Karpas-422 (cell line): ENCODE measurements at places on chromosomes 11 and 22. TPM values are rescaled to one million over a fixed set of nuclear protein-coding genes. Genes with fewer than 3 reads are reported as not detected.

The CAVIN3 gene
- total RNA-seq, result not detected in 2 replicates

The MRGPRF gene
- total RNA-seq, result not detected in 2 replicates

The ENTHD1 gene
- total RNA-seq, result not detected in 2 replicates

The SPDYC gene
- not detected in 2 replicates for total RNA-seq

The MOGAT2 gene
- not detected in 2 replicates for total RNA-seq

The SLC43A1 gene
- total RNA-seq, result 238 and 244 TPM in 2 replicates

The PGA5 gene
- not detected in 2 replicates for total RNA-seq

The ASPHD2 gene
- 30.7 and 33.3 TPM in 2 replicates for total RNA-seq

The PHF5A gene
- total RNA-seq, result 43.2 and 90.3 TPM in 2 replicates

The APOA5 gene
- total RNA-seq, result not detected in 2 replicates

The VWCE gene
- 0.07 and 0.32 TPM in 2 replicates for total RNA-seq

DNA sequence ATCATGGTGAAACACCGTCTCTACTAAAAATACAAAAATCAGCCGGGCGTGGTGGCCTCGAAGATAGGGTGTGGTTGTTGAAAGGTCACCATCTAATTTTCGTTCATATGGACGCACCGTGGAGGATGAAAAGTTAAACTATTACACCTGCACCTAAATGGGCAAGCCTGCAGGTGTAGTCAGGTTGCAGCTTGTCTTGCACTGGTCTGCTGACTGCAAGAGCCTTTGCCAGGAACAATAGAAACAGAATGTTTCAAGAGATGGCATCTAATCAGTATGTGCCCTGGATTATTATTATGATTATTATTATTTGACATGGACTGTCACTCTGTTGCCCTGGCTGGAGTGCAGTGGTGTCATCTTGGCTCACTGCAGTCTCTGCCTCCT lies 908 bp downstream of the NADSYN1 start:
- no peak for DNase-seq

DNA sequence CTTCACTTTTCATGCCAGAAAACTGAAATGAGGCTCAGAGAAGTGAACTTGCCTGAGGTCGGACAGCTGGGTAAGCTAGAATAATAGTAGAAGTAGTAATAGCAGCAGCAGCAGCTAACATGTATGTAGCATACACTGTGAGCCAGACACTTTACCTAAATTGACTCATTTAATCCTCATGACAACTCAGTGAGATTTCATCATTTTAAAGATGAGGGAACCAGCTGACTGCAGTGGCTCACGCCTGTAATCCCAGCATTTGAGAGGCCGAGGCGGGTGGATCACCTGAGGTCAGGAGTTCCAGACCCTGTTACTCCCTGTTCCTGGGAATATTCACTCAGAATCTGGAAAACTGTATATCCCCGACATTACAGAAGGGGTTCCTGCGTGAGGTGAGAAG lies 154.5 kb downstream of the DBX1 start:
- DNase-seq, result no peak

GRCh38 chr11:83441171-83441570 lies 155.0 kb upstream of the CCDC90B start:
- DNase-seq, result no peak

- peak; percentile 65 for DNase-seq
Measured at GRCh38 chr11:77046060-77046501, 11.9 kb downstream of the B3GNT6 start.

GRCh38 chr11:131597890-131598289 lies 227.5 kb downstream of the NTM start:
- no peak for DNase-seq

- DNase-seq, result peak; percentile 57
Measured at GRCh38 chr22:23969071-23969470, 2.4 kb downstream of the DDTL start.

- no peak for DNase-seq
Measured at GRCh38 chr11:114192841-114193389, 103.3 kb upstream of the NNMT start.

- no peak for DNase-seq
Measured at GRCh38 chr11:62169935-62170334, 20.1 kb upstream of the SCGB1D1 start.

DNA sequence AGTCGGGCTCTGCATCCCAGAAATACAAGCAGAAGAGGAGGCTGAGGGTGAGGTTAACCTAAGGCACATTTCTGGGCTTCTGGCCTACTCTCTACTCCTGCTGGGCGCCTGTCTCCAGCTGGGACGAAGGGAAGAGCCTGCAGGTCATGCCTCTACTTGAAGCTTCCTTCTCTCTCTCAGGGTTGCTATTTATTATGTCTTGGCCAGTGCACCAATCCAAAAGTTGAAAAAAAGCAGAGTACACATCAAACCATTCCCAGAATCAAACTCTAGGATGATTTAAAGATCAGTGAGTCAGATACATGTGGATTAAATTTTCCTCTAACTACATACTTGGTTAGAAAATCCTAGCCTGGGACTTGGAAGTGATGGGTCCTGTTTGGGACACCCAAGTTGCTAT lies 60.2 kb upstream of the CDON start:
- no peak for DNase-seq

DNA sequence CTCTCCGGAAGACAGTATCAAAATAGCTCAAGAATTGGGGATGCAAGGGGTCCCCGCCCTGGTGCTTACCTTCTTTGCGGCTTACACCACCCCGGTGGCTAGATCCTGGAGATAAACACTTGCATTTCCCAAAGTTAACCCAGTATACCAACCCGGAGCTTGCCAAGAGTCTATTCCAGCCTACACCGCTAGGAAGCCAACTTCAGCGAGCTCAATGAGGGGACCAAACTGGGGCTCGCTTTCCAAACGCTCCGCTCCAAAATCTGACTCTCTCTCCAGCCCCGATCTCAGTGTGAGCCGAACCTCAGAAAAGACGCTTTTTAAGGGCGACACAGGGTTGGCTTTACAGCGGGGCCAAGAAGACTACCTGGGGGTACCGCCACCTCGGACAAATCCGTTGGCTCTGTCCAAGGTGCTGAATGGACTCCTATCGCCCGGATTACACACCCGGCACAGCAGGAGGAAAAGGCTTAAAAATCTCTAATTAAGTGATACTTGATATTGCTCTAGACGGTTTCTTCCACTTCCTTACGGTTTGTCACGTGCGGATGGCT lies 20.1 kb upstream of the BDNF start:
- DNase-seq, result no peak

- DNase-seq, result no peak
Measured at GRCh38 chr11:57134284-57134683, 47.5 kb upstream of the LRRC55 start.

- no peak for DNase-seq
Measured at GRCh38 chr11:44033411-44033850, 14.3 kb upstream of the ACCSL start.

DNA sequence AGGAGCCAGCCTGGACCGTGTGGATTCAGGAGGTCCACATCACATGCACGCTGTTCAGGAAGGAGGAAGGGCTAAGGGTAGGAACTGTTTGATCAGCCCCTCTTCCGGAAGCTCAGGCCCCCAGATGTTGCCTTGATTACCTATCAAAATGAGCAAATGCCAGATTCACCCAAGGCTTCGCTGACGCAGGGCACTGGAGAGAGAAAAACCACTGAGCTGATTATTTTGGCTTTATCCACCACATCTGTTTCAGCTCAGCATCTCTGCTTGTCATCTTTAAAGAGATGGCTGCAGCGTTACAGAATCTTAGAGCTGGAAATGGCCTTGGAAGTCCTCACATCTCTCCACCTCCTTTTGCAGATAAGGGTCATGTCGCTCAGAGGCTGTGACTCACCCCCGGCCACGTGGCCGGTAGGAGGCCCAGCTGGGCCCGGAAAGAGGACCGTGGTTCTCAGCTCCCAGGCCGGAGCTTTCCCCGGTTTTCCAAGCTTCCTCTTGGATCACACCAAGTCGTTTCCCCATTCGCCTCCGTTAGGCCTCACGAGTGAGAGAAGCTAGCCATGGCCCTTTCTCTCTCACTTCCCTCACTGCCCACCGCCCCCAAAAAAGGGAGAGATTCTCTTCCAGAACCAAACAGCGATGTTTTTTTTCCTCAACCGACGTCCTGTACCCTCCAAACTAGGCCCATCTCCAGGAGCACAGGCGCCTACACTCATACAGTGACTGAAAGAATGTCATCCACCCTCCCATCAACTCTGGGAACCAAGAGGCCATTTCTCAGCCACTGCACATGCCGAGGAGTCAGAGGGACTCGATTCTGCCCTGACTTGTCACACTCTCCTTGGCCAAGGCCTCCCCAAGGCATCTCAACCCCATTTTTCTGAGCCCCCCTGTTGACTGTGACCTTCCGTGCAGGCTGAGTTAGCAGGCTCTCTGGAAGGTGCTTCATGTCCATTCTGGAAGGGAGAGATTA lies 37.6 kb downstream of the LIF start:
- no peak for DNase-seq

DNA sequence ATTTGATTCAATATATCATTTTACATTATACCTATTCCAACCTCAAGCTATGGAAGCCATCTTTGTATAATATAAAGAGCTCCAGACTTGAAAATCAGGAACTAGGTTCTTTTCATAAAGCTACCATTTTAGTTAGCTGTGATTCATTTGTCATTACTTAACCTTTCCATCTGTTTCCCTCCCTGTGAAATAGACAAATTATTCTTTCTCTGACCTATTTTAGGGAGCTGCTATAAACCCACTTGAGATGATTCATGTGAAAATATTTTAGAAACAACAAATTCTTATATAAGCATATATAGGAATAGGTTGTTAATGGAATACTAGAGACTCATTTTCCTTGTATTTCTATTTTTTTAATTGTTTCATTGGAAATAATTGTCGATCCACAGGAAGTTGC lies 1012.1 kb downstream of the OPCML start:
- DNase-seq, result no peak

- no peak for DNase-seq
Measured at GRCh38 chr11:102760344-102761035, 19.9 kb downstream of the MMP10 start.

DNA sequence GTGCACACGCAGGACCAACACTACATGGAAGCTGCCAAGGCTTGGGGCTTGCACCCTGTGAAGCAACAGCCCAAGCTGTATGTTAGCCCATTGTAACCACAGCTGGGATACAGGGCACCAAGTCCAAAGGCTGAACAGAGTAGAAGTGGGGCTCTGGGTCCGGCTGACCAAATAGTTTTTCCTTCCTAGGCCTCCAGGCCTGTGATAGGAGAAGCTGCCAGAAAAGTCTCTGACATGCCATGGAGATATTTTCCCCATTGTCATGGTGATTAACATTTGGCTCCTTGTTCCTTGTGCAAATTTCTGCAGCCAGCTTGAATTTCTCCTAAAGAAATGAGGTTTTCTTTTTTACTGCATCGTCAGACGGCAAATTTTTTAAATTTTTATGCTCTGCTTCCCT lies 941.2 kb downstream of the FAM181B start:
- no peak for DNase-seq

DNA sequence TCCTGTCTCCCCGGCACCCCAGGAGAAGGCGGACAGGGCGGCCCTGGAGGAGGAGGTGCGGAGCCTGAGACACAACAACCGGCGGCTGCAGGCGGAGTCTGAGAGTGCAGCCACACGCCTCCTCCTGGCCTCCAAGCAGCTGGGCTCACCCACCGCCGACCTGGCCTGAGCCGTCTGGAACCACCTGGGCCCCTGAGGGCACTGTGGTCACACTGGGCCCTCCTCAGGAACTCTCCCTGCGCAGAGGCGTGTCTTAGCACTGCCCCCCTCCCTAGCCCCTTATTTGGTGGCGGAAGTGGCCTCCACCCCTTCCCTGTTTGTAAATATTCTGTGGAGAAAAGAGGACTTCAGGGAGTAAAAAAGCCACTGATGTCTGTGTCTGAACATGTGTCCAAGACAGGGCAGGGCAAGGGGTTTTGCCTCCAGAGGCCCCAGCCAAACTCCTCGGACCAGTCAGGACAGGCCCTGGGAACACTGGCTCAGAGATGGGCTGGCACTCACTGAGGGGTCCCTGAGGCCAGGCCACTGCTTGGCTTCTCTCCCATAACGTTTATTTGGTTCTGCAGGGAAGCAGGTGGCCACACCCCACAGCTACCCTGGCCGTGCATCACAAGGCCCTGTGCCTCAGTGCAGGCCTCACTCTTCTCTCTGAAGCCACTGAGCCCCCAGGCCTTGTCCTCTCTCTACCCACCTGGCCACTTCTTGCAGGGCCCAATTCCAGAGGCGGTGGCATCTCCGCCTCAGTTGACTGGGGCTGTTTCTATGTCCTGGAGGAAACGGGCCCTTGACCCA lies 12.0 kb downstream of the RELA start:
- DNase-seq, result no peak

DNA sequence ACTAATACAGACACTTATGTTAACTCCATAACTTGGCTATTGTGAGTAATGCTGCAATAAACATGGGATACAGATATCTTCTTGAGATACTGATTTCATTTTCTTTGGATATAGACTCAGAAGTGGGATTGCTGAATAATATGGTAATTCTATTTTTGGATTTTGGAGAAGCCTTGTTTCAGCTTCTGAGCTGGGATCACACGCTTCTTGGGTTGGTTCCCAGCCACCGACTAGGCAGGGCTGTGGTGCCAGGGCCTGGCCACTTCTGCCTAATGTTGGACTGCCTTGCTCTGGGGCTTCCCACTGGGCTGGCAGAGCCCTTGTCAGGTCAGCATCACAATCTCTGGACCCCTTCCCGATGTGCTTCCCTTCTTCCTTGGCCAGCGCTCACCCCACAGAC lies 14.0 kb upstream of the MCHR1 start:
- DNase-seq, result no peak

- no peak for DNase-seq
Measured at GRCh38 chr11:61712314-61712713, 32.1 kb downstream of the DAGLA start.

DNA sequence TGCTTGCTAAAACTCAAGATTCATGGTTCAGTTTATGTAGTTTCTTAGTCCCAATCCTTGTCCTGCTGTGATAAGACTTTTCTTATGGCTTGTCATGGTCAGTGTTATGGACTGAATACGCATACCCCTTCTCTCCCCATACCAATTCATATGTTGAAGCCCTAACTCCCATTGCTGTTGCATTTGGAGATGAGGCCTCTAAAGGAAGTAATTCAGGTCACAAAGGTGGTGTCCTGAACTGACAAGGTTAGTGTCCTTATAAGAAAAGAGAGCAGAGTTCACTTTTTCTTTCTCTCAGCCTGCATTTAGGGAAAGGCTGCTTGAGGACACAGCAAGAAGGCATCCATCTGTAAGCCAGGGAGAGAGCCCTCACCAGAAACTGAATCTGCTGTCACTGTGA lies 618.2 kb downstream of the LRRC4C start:
- no peak for DNase-seq

DNA sequence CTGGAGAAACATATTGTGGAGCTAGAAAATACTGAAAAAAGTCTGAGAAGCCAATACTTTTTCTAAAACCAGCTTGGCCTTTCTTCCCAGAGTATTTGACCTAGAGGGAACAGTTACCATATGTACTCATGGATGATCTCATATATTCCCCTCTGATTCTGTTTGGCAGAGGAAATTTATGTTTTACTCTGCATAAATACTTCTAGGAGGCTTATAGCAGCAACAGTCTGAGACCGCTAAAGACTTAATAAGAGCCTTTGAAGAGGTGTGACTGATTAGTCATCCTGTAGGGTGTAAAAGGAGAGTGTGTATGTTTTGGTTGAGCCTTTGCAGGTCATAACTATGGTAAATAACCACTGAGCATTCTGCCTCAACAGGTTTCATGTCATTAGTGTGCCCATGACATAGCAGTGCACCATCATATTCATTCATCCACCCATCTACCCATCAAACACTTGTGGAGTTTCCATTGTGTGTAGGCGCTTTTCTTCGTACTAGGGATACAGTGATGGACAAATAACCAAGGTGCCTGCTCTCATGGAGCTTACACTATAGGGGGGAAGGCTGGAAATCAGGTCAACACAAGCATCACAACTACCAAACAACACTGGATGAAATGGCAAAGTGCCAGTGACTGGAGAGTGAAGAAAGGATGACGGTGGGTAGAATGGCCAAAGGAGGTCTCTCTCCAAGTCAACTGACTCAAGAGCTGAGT lies 44.5 kb downstream of the TRAF6 start:
- no peak for DNase-seq
